Epithelial cell of alveolus of lung (primary cell): ENCODE measurements at places on chromosomes 1 and 21. TPM values are rescaled to one million over a fixed set of nuclear protein-coding genes. Genes with fewer than 3 reads are reported as not detected.

NEXN gene
- 9.1 and 10.9 TPM in 2 replicates for total RNA-seq

AGMAT gene
- total RNA-seq = 0.16 and 1.7 TPM in 2 replicates

ZFP69B gene
- total RNA-seq = 0.32 and 4.5 TPM in 2 replicates

SLC41A1 gene
- 14.2 and 15.6 TPM in 2 replicates for total RNA-seq

VWA5B1 gene
- total RNA-seq = under 0.01 TPM in 1 of 2 replicates, not detected in the other

ADGRL2 gene
- total RNA-seq = 57.7 and 188 TPM in 2 replicates

OR10J1 gene
- total RNA-seq = not detected in 2 replicates

ELF3 gene
- 0.91 and 1.9 TPM in 2 replicates for total RNA-seq

MPL gene
- not detected in 2 replicates for total RNA-seq

ATP1A2 gene
- 0.24 and 1.0 TPM in 2 replicates for total RNA-seq

GATAD2B gene
- 6.3 and 22.8 TPM in 2 replicates for total RNA-seq

RNU1-4 gene
- under 0.01 TPM in 2 replicates for total RNA-seq

NBL1 gene
- total RNA-seq = 133 and 153 TPM in 2 replicates

DPYD gene
- 11.6 and 44.4 TPM in 2 replicates for total RNA-seq

TNFRSF14 gene
- total RNA-seq = 8.8 and 17.6 TPM in 2 replicates

CNKSR1 gene
- total RNA-seq = 0.52 TPM in 1 of 2 replicates, not detected in the other

HRNR gene
- total RNA-seq = not detected in 2 replicates

AGPAT3 gene
- total RNA-seq = 36.9 and 52.5 TPM in 2 replicates

GPR61 gene
- total RNA-seq = not detected in 2 replicates
